ENCODE measurements at places on chromosomes 1 and 21.
A peak's percentile ranks its signal among the peaks of the same experiment; 100 is the strongest.

DNA sequence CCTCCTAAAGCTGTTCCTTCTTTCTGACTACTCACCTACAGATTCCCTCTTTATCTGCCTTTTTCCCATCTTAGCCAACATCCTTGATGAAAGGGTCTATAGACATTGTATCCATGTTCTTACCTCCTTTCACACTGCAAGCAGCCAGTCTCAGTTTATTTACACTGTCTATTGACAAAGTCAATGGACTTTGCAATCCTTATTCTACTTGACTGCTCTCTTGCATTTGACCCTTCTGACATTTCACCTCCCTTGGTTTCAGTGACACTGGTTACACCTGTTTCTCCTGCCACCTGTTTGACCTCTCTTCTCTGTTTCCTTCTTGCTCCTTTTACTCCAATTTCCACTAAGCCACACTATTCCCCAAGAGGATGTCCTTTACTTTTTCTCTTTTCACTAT, 224.0 kb upstream of the SNX7 start:
- DNase-seq, result no peak

- DNase-seq, result no peak
These were observed 10.6 kb downstream of the RNU1-1 start for GRCh38 chr1:16503494-16503893.

- DNase-seq, result no peak
These were observed 8.6 kb downstream of the ARF1 start for GRCh38 chr1:228091084-228091483.

DNA sequence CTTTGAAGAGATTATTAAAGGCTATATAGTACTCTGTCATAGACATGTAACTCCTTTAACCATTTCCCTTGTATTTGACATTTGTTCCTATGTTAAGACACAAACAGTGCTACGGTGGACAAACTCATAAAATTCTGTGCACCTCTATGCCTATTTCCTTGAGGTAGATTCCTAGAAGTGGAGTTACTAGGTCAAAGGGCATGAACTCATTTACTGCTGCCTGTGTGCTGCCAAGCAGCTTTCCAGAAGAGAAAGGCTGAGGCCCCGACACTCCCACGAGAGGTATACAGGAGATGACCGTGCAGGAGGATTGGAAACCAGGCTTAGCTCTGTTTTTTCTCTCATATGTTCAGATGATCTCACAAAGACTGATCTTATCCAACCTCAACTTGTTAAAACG, 34.4 kb upstream of the TENT5C start:
- DNase-seq, result no peak

GRCh38 chr1:59346429-59346828, 49.5 kb downstream of the FGGY start:
- DNase-seq, result no peak

GRCh38 chr1:23619299-23620188, 60.2 kb upstream of the ID3 start:
- DNase-seq, result peak; percentile 93

DNA sequence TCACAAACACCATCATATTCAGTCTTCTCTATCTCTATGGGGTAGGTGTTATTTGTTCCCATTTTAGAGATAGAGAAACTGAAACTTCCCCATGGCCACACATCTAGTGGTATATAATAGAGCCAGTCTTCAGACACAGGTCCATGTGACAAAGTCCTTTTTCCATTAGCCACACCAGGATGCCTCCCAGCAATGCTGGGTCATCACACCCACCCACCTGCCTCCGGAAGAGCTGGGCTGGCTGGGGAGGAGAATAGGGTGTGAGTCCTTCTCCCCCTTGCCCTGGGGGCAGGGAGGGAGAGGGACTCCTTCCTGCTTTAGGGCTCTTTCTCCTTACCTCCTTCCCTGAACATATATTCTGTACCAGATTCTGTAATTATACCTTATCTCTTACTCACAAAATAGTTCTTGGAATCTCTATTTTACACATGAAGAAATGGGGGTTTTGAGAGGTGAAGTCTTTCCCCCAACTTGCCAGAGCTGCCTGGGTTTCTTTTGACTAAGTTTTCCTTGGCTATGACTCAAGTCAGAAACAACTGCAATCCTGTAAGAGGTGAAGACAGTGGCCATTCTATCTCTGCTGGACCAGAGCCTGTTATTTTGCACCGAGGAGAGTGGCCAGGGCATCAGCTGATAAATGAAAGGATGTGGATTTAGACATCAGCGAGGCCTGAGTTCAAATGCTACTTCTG, 30.0 kb downstream of the SOX13 start:
- peak; percentile 48 for DNase-seq

DNA sequence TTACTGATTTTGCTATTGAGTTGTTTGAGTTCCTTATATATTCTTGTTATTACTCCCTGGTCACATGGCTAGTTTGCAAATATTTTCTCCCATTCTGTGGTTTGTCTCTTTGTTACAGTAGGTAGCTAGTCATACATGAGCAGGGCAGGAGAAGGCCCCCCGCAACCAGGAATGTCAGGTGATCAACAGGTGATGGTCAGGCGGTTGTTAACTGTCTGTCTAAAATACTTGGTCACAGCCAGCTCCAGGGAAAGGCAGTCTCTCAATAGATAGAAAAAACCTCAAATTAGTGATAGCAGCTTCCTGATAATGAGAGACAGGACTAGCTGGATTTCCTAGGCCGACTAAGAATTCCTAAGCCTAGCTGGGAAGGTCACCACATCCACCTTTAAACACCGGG, 217.9 kb downstream of the RHOU start:
- peak; percentile 74 for DNase-seq

- DNase-seq, result no peak
These were observed 9.6 kb upstream of the ADARB1 start for GRCh38 chr21:45064618-45065399.

DNA sequence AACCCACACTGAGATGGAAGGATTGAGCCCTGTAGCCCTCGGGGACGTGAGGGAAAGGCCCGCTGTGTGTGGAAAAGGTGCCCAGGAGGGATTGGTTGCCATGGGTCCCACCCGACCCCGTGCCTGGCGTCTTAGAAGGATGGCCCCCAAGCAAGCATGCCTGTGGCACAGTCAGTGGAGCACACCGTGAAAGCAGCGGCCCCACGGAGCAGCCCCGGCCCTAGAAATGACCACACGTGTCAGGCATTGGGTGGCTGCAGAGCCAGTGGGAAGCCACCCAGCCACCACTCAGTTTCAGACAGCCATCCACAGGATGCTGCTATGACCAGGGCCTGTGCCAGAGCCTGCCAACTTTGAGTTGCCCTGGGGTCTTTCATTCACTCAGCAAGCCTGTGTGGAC, 13.3 kb upstream of the EPHA8 start:
- no peak for DNase-seq
